ENCODE measurements at places on chromosomes 6 and 20. TPM values are rescaled to one million over a fixed set of nuclear protein-coding genes. Genes with fewer than 3 reads are reported as not detected.

ZC2HC1B gene
- total RNA-seq = 0.24 TPM

NKX2-2 gene
- total RNA-seq = not detected

CRISP2 gene
- total RNA-seq = not detected

MCHR2 gene
- not detected for total RNA-seq

GSTA2 gene
- not detected for total RNA-seq

ETV7 gene
- 5.9 TPM for total RNA-seq

TRIM40 gene
- not detected for total RNA-seq

EFCAB8 gene
- 0.83 TPM for total RNA-seq

PDE7B gene
- 0.05 TPM for total RNA-seq

ELOVL4 gene
- 1.6 TPM for total RNA-seq

MAS1 gene
- not detected for total RNA-seq

RIMS1 gene
- not detected for total RNA-seq

TUBB2B gene
- total RNA-seq = 0.29 TPM

TTK gene
- total RNA-seq = 39.4 TPM

ABHD16B gene
- not detected for total RNA-seq

DEFB132 gene
- total RNA-seq = not detected

SLC17A2 gene
- not detected for total RNA-seq

STX11 gene
- 16.6 TPM for total RNA-seq

HLA-DOA gene
- total RNA-seq = 0.53 TPM

ZNF391 gene
- total RNA-seq = 2.8 TPM

ARHGAP40 gene
- not detected for total RNA-seq

TTLL9 gene
- total RNA-seq = not detected

GPR63 gene
- 1.7 TPM for total RNA-seq

SNAP91 gene
- not detected for total RNA-seq

GPLD1 gene
- total RNA-seq = 0.29 TPM

RBCK1 gene
- 137 TPM for total RNA-seq

PPP1R16B gene
- 111 TPM for total RNA-seq

C20orf204 gene
- total RNA-seq = 3.1 TPM

SAMHD1 gene
- 50.4 TPM for total RNA-seq

TAGAP gene
- total RNA-seq = 41.6 TPM

SCUBE3 gene
- total RNA-seq = 0.02 TPM

RIMS4 gene
- not detected for total RNA-seq

TMEM200A gene
- total RNA-seq = 0.78 TPM

PRL gene
- not detected for total RNA-seq

BPI gene
- total RNA-seq = not detected
